ENCODE measurements at places on chromosomes 2 and 18.

- no peak for DNase-seq
Observed at GRCh38 chr18:41732356-41732755, 222.7 kb upstream of the PIK3C3 start.

DNA sequence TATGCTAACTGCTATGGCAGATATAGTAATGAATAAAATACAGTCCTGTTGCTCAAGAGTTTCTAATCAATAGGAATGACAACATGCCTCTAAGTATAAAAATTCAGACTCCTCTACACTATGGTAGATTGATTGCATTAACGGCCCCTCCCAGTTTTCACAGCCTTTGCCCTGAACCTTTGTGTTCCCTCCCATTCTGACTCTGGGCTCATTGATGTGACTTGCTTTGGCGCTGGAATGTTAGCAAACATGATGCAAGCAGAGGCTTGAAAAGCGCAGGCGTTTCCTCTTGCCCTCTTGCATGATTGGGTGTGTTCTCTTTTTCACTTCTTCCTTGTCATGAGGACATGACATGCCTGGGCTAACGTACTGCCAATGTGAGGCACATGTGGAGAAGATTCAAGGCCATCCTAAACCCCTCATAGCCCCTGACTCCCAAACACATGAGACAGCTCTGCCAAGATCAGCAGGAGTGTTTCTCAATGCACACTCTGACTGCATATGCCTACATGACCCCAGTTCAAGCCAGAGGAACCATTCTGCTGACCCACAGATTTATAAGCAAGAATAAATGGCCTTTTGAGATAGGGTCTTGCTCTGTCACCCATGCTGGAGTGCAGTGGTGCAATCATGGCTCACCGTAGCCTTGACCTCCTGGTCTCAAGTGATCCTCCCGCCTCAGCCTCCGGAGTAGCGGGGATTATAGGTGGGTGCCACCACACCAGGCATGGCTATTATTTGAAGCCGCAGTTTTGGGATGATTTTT lies 49.7 kb upstream of the CD28 start:
- no peak for DNase-seq

DNA sequence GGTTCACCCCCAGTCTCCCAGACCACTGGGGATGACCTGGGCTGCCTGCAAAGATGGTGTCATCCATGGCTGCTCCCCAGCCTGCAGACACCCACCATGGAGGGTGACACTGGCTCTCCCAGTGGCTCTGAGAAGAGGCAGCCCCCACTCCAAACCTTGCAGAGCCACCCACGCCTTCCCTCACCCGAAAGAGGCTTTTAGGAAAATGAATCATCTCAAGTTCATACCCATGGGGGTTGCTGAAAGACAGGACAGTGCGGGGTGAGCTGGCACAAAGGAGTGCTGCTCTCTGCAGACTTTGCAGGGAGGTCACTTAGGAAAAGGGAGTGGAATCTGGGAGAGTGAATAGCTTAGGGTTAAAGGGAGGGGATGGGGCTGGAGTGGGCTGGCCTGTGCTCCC lies 36.4 kb downstream of the MPHOSPH10 start:
- DNase-seq: no peak

DNA sequence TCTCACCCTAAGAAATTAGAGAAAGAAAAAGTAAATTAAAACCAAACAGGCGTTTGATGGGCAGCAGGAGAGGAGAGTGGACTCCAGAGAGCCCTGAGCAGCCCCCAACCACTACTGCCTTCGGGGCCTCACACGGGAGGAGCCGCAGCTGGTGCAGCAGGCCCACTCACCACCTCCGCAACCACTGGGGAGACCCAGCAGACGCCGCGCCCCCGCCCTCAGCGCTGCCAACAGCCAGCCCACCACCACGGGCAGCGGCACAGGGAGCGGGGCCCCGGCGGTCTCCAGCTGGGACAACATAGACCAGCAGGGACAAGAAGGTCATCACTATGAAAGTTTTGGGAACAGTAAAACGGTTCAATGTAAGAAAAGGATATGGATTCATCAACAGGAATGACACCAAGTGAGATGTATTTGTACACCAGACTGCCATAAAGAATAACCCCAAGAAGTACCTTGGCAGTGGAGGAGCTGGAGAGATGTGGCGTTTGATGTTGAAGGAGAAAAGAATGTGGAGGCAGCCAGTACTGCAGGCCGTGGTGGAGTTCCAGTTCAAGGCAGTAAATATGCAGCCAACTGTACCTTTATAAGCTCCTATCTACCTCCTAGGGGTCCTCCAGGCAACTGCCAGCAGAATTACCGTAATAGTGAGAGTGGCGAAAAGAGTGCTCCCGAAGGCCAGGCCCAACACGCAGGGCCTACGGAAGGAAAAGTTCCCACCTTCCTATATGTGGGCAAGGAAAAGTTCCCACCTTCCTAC lies 76.5 kb downstream of the OLA1 start:
- DNase-seq: no peak

- no peak for DNase-seq
Observed at GRCh38 chr18:13521418-13521817, 204.9 kb downstream of the FAM210A start.

GRCh38 chr2:197889041-197889440 lies 84.6 kb downstream of the PLCL1 start:
- DNase-seq: no peak

- DNase-seq: no peak
Observed at GRCh38 chr2:86400321-86400720, 40.9 kb upstream of the KDM3A start.

- no peak for DNase-seq
Observed at GRCh38 chr2:26605195-26605998, 35.8 kb downstream of the CIB4 start.

GRCh38 chr2:197242719-197243118 lies 67.9 kb downstream of the ANKRD44 start:
- DNase-seq: no peak

GRCh38 chr2:68426848-68427579 lies 40.1 kb downstream of the FBXO48 start:
- DNase-seq: no peak

GRCh38 chr2:61994531-61994930 lies 89.1 kb downstream of the COMMD1 start:
- DNase-seq: no peak

- DNase-seq: no peak
Observed at GRCh38 chr2:17000184-17000482, 334.5 kb upstream of the CYRIA start.

GRCh38 chr2:217331523-217332416 lies 471.9 kb upstream of the TNP1 start:
- DNase-seq: no peak

DNA sequence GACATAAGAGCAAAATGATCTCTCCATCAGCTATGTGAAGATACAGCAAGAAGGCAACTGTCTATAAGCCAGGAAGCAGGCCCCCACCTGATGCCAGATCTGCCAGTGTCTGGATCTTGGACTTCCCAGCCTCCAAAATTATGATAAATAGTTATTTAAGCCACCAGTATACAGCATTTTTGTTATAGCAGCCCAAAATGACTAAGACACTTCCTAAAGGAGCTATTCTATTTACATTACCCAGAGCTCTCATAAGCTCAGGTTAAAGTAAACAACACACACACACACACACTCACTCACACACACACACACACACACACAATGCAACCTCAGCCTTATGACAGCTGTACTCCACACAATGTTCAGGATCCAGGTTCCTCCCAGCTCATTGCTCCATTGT lies 5.7 kb upstream of the YPEL5 start:
- DNase-seq: no peak

- no peak for DNase-seq
Observed at GRCh38 chr2:143685421-143686078, 556.3 kb downstream of the ARHGAP15 start.

- DNase-seq: no peak
Observed at GRCh38 chr2:171908235-171908634, 14.0 kb upstream of the HAT1 start.

GRCh38 chr2:240396623-240397541 lies 38.6 kb upstream of the GPC1 start:
- no peak for DNase-seq

All from stimulated activated CD8-positive, alpha-beta memory T cell treated with anti-CD3 and anti-CD28 coated beads, Interleukin-4, amount 100 ng/mL, for 1 hour (primary cell).